NCI-H187 (cell line): ENCODE measurements at places on chromosomes 5 and 9.

- DNase-seq: no peak
Measured at GRCh38 chr5:98042961-98043360, 730.5 kb upstream of the RGMB start.

DNA sequence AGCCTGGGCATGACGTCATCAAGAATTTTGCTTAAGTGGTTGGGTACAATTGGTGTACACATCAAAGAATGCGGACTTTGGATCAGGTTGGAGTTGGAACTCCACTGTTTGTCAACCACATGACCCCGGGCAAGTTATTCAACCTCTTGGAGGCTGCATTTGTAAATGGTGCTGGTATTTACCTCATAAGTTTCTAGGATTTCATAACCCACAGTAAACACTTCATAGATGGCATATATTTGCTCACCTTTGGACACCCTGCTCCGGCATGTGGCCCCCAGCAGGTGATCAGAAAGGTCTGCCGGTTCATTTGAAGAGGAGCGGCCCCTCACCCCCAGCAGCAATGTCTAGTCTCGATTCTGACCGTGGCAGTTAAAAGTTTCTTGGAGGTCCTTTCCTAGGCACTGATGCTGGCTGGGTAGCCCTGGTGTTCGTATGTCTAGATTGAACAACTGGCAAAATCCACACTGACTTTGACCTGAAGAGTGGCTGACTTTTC is 60.6 kb downstream of the IL6ST start:
- no peak for DNase-seq

DNA sequence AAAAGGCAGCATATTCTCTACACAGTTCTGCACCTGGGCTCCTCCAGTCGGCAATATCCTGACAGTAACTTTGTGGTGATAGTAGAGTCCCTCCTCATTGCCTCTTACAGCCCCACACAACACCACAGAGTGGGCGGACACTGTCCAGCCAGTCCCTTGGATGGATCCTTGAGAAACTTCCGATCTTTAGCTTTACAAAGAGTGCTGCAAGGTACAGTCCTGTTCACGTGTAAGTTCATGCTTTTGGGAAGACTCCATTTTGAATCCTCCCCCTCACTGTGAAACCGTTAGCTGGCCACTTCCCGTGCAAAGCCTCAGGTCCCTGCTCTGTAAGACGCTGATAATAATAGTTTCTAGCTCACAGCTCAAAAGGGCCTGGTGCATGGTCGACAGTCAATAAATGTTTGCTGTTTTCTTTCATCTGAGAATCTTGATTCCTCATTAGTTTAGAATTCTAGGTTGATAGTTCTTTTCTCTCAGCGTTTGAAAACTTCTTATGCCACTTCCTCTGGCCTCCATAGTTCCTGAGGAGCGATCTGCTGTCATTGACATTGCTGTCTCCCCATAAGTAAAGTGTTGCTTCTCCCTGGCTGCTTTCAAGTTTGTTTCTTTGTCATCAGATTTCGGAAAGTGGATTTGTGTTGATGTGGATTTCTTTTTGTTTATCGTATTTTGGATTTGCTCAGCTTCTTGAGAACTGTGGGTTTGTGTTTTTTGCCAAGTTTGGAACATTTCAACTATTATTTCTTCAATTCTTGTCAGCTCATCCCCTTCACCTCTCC is 82.9 kb downstream of the COL23A1 start:
- no peak for DNase-seq

DNA sequence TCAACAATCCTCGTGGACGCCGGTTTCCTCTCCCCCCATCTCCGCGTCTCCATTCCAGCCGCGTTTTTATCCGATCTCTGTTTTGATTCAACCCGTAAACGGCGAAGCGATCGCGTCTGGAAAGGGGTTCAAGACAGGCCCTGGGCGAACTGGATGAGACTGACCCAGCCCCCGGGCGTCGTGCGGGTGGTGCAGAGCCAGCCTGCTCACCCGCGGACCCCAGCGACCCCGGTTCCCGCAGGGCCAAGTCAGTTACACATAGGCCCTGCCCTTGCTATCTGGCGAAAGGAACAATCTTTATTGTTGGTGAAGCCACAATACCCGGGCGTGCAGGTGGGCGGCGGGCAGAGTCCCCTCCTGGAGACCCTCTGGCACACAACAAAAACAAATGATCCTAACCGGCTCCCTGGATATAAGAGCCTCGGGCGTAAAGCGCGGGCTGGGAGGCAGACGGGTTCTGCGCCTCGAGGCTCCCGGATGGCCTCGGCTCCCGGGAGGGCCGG is 1.8 kb downstream of the TLX3 start:
- no peak for DNase-seq

DNA sequence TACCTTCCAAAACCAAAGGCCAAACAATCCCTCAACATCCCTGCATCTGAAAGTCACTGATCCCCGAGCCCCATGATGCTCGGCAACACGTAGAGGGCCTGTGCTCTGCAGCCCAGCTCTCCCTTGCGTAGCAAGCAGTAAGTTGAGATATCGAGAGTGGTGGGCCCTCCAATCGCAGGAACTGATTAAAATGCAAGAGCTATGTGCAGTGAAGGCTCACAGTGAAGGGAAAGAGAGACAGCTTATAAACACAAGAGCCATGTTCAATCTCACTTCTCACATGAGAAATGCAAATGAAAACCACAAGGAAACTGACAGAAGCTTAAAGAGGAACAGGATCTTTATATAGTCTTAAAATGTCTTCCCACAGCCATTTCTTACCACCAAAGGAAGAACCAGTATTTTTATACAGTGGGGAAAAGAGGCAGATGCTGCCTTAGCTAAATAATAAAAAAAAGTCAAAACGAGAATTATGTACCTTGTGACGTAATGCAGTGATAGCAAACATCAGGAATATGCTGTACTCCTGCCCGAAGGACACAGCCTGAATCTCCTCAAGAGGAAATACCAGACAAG is 24.6 kb downstream of the TTF1 start:
- no peak for DNase-seq

DNA sequence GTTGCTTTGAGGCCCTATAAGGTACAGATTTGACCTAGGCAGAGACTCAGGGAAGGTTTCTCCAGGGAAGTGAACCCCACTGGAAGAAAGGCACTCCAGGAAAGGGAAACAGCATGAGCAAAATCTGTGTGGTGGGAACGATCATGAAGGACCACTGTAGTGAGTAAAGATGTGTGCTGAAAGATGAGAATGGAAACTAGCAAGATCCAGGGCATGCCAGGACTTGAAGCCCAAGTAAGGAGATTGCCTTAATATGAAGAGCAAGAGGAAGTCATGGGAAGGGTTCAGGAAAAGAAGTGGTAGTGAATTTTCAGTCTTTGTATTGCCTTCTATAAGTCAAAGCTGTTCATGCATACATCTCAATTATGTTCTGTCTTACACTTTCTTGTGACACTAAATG is 55.2 kb upstream of the SLIT3 start:
- DNase-seq: no peak

DNA sequence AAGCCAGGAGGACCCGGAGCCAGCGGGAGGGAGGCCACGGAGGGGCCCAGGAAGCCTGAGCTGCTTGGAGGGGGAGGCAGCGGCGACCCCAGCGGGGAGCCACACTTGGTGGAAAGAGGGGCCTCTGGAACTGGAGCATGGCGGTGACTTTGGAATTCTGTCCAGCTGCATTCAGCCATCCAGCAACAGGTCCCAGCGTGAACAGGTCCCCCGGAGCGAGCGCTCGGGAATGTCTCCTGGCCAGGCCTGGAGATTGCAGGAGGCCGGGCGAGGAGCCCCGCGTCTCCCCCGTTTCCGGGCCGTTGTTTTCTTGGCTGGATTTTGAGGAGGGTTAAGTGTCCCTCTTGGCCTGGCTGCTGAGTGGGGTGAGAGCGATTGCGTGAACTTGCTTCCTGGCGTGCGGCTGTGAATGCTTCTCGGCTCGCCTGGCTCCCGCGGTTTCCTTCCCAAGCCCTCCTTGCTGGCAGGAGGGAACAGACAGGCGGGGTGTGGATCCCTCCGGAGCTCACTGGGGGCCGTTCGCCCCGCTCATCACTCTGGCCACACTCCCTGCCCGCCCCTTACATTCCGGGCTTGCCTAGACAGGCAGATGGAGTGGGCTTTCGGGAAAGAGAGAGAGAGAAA is 125.3 kb upstream of the IRX4 start:
- DNase-seq: no peak

DNA sequence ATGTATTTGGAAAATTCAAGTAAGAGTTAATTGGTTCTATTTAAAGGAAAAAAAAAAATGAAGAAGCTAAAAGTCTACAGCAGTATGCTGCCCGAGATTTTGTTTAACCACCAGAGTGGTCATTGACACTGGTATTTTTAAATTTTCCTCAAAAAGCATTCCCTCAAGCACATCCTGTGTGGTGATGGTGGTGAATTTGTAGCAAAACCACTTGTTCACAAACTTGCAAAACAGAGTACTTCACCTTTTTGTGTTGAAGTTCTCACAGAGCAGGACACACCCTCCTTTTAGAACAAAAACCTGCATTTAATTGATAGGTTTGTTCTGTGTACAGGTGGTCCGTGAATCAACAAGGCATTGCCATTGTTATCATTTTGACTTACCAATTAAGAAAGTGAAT is 374.2 kb downstream of the EFNA5 start:
- DNase-seq: no peak

DNA sequence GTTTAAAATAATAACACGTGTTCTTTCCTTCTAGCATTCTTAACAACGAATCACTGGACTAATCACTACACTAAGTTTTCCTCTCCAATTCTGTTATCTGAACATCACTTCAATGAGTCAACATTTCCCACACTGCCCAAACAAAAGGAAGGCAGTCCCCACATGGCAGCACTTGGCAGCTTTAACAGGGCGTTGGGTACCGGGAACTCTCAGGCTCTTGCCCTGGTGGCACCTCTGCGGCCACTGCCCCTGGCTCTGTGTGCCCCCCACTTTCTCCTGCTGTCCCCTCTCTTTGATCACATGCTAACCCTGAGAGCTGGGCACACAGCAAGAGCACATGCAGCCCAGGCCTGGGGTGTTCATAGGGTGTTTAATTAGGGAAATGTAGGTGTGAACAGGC is 15.7 kb downstream of the SLC6A3 start:
- DNase-seq: no peak

DNA sequence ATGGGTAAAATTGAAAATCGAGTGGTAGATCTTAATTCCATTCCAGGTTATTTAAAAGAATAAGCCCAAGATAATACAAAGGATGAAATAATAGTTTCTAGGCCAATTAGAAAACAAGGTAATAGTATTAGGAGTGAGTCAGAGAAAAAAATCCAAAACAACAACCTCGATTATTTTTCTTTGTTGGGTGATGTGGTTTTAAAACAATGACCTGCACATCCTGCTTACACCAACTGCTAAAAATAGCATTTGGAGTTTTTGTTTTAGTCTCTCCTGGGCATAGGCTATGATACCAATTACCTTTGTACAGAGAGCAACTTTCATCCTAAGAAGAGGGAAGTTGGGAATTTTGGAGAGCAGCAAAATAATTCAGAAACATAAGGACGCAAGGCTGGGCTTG is 101.7 kb upstream of the MYO10 start:
- no peak for DNase-seq

DNA sequence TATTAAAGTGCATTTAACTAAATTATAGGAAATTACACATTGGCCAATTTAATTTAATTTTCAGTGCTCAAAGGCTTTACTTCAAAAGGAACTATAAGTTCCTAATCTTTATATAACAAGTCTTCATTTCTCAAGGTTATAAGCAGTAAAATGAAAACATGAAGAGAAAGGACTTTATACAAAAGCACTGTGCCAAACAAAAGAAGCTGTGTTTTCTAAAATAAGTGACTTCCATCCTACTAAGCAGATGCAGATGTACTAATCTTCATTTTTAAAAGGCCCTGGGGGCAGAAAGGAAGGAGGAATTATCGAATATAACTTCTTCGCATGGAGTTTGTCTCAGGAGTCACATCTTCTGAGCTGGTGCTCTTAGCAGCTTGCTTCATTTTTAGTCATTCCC is 81.4 kb downstream of the SHC3 start:
- no peak for DNase-seq

DNA sequence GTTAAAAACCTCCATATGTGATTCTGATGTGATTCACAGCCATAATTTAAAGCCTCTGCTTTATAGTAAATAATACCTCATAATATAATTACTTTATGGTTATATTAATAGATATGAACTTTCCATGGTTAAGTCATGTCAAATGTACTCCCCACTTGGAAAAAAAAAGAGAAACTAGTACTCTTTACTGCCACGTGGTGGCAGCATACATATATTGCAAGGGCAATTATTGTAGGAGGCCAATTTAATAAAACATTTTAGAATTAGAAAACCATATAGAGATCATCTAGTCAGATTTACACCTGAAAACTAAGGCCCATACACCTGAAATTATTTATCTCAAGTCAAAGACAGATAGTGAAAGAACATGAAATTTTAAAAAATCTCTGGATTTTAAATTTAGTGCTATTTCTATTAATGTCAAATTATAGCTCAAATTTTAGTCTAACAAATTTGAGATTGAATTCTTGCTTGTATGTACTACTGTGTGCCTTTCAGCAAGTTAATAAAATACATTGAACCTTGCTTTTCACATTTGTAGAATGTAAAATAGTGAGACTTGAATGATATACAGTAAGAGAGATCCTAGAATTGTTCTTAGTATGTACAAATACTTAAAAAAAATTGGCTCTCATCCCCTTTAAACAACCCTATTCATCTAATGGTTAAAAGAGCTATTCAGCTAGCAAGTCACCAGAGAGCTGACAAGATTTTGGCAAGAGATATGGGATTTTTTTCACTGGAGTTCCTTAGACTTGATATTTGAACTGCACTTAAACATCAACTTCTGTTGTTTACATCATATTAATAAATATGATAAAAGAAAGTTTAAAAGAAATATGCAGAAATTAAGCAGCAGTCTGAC is 603.8 kb downstream of the TLE4 start:
- no peak for DNase-seq

- DNase-seq: no peak
Measured at GRCh38 chr5:37859805-37860204, 20.0 kb upstream of the GDNF start.

- DNase-seq: peak; percentile 65
Measured at GRCh38 chr5:159034083-159034824, 65.5 kb downstream of the EBF1 start.

DNA sequence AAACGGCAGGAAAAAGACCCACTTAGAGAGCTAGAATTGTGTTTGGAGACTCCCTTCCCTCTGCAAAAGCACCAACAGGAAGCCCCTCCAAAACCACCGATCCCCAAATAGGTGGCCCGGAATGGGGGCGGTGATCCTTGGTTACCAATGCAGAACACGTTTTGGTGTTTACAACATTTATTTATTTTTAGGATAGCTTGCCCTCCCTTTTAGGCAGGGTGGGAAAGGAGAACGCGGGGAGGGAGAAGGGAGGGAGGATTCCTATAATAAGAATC is 579 bp upstream of the NTRK2 start:
- DNase-seq: no peak
